Vagina (tissue), 2 donors: ENCODE measurements at places on chromosomes 5 and 9.

DNA sequence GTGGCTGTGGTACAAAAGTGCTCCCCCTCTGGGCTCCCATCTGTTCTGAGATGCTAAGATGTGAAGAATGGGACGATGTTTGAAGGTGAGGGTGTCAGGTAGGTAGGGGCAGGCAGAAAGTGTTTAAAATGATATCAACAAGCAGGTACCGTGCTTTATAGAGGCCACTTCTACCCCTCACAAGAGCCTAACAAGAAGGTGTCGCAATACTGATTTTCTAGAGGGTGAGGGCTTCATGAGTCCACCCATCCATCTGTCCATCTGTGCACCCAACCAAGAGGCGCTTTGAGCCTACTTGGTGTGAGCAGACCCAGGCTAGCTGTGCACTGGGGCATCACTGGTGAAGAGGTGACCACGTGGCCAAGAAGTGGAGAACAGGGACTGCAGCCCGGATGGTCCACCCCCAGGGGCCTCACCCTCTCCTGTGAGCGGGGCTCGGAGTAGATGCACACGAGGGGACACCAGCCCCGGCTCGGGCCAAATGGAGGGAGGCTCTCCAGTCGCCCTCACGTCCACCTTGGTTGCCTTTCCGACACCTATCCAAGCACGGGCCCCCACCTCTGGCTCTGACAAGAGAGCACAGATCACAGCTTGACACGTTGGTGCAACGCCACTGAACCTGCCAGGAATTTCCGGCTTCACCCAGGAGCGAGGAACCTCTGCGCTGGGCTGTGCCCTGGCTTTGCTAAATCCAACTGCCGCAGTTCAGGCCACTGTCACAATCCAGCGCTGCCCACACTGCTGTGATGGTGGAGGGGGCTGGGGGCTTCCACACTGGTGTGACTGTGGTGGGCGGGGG, 34.5 kb downstream of the CRB2 start:
- DNase-seq: no peak

- no peak for DNase-seq
Measured at GRCh38 chr5:72618708-72619107, 111.5 kb upstream of the ZNF366 start.

GRCh38 chr5:52738095-52738506, 49.6 kb upstream of the ITGA1 start:
- no peak for DNase-seq

DNA sequence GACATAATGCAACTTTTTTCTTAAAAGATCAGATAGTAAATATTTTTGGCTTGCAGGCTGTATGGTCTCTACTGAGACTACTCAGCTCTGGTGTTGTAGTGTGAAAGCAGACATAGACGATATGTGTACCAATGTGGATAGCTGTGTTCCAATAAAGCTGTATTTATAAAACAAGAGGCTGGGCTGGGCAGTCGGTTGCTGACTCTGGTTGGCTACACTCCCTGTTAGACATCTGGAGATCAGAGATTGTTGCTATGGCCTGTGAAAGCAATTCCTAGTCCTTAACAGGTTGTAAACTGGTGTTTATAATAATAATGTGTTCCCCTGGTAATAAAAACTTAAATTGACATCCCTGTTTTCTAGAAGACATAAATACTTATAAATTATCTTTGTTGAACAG, 24.4 kb upstream of the SCAMP1 start:
- no peak for DNase-seq

GRCh38 chr5:26622947-26623346, 415.4 kb downstream of the CDH9 start:
- no peak for DNase-seq
